ENCODE measurements at places on chromosomes 7 and 10.

- no peak for DNase-seq
Observed at GRCh38 chr7:46839651-46840050, 742.3 kb downstream of the TNS3 start.

GRCh38 chr10:35792291-35792690, 150.2 kb upstream of the FZD8 start:
- DNase-seq: no peak

- no peak for DNase-seq
Observed at GRCh38 chr7:124034754-124035100, 1.9 kb upstream of the TMEM229A start.

DNA sequence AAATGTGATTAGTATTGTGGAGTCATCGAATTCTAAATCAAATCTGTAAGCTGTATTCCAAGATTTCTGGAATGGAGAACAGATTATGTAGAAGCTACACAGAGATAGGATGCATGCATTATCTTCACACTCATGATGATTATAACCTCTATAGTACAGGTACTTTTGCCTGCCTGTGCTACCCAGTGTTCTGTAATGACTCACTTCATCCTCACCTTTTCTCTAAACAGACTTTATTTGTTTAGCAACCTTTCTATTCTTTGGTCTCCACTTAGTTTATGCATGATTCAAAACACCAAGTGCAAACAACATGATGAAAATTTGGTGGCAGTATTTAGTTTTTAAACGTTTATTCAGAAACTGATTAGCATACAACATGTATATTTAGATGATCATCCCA, 68.4 kb upstream of the PRPS1L1 start:
- no peak for DNase-seq

DNA sequence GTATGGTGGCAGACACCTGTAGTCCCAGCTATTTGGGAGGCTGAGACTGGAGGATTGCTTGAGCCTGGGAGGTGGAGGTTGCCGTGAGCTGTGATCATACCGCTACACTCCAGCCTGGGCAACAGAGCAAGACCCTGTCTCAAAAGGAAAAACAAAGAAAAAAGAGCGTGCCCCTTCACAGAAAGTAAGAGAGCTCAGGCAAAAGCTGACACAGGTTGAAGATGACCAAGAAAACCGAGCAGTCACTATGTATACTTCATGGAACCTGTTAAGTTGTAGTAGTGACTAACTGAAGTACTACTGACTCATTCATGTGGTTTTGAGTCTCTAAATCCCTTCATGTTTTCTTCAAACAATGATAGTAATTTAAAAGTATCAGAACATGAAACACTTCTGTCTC, 1.2 kb upstream of the PRRT4 start:
- no peak for DNase-seq

GRCh38 chr7:44194069-44194468, 4.8 kb upstream of the GCK start:
- DNase-seq: no peak

GRCh38 chr7:54968018-54968417, 50.8 kb upstream of the EGFR start:
- DNase-seq: peak; percentile 10

- peak; percentile 88 for DNase-seq
Observed at GRCh38 chr7:8217200-8218068, 44.5 kb downstream of the ICA1 start.

DNA sequence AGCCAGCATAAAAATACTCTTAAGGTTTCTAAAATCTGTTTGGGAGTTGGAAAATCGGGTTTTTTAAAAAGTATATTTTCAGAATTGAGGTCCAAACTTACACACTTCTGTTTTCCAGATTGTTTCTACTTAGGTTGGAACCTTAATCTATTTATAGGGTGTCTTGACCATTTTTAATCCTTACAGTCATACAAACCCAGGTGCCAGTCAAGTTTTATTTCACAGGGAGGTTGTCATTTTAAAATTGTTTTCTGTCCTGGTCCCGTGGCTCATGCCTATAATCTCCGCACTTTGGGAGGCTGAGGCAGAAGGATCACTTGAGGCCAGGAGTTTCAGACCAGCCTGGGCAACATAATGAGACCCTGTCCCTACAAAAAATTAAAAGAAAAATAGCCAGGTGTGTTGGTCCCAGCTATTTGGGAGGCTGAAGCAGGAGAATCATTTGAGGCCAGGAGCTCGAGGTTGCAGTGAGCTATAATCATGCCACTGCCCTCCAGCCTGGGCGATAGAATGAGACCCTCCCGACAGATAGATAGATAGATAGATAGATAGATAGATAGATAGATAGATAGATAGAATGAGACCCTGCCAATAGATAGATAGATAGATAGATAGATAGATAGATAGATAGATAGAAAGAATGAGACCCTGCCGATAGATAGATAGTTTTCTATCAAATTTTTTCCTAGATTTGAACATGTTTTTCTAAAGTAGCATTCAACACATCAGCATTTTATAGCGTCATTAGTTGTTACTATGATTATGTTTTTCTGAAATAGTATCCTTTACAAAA, 47.3 kb upstream of the NCF1 start:
- no peak for DNase-seq

DNA sequence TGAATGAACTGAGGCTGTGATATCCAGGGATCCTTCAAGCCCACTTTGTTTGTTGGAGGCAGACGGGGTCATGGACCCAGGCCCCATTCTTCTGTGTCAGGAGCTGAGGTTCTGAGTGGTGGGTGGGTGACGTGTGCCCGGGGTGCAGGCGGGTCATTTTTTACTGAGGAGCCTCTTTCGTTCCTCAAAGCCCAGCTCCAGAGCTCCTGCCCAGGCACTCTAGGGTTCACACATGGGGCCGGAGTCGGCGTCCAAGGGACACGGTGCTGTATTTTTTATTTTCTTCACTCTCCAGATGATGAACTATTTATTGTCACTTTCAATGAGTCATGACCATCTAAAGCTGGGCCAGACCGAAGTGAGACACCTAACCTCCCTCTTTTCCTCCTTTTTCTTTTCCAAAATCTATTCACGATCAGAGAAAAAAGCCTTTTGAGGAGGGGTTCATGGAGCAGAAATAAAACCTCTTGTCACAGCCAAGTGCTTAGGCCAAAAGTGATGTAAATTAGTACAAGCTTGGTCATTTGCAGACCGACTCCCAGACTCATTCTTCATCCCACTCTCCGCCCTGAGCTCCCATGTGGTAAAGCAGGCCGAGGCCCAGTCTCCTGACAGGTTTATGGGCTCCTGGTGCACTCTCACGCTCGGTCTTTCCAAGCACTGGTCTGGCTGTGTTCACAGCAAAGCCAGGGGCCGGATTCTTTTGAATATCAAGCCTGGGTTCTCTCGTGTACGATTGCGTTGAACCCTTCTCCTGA, 41.4 kb upstream of the PITRM1 start:
- no peak for DNase-seq

DNA sequence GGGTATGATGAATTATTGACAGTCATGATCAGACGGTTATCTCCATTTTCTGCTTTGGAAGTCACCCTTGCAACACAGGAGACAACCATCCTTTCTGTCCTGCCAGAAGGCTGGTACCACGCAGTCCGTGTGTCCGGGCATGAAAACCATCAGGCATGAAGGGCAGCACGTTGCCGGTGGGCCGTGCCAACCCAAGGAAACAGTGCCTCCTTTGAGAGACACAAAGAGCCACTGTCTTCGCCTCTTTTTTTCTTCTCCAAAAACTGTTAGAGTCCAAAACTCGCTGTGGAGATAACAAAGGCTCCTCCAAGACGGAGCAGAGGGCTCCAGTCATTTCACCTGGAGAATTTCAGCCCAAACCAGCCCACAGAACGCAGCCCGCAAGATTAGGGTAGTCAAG, 60.4 kb upstream of the ARHGAP21 start:
- DNase-seq: no peak

- no peak for DNase-seq
Observed at GRCh38 chr7:89332026-89332425, 536.5 kb upstream of the TEX47 start.

DNA sequence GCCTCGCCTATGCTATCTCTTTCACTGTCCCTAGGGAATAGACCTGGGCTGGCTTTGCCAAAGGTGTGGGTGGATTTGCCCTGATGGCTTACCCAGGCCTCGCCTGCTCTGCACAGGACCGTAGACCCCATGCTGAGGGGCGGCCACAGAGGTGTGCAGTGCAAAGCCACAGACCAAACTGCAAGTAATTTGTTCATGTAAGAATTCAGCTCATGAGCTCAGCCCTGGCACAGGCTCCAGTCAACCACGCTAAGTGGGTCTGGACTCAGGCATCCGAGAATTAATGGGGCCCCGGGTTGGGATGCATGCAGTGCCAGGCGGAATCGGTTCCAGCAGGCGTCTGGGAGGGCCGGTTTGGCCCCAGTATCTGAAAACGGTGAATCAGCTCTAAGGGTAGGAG, 445.2 kb downstream of the DNAJB6 start:
- no peak for DNase-seq

GRCh38 chr10:92839191-92840085, 8.9 kb upstream of the EXOC6 start:
- DNase-seq: peak; percentile 90

- no peak for DNase-seq
Observed at GRCh38 chr7:106071999-106072714, 40.0 kb downstream of the SYPL1 start.

DNA sequence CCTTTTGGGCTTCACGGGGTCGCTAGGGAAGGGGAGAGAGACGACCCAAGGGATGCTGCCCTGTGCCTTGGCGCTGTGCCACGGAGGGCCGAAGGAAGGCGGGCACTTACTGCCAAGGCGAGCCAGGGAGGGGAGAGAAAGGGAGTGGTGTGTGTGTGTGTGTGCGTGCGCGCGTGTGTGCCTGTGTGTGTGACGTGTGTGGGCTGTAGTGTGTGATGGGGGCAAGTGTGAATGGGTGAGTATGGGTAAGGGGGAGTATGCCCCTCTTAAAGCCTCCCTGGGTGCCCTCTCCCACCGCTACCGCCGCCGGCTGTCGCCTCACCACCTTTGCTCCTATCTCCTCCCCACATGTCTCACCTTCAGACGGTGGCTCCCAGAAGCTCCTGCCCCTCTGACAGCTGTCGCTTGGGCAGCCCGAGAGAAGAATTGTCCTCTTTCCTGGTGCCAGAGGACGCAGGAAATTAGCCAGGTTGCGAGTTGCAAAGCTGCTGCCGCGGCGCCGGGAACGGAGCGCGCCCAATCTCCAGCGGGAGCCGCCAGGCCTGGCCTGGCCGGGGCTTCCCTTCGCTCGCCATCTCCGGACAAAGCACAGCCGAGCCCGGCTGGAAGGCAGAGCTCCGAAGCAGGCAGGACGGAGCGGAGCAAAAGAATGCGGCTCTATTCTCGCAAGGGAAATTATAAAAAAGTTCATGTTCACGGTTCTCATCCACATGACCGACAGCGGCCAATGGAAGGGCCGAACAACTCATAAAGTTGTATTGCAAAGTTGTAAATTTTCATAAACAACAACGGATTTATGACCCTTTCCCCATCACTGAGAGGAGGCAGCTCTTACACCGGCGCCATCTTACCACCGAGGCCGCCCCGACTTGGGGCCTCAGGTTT, at the start of gene HOXA3:
HOXA3 (minus strand) TSS at position 653 of the 885 bp plus-strand sequence. CDS start 41,943 bp downstream, outside the sequence.
- DNase-seq: peak; percentile 6

GRCh38 chr10:132309879-132310591, 2.3 kb upstream of the STK32C start:
- DNase-seq: no peak

DNA sequence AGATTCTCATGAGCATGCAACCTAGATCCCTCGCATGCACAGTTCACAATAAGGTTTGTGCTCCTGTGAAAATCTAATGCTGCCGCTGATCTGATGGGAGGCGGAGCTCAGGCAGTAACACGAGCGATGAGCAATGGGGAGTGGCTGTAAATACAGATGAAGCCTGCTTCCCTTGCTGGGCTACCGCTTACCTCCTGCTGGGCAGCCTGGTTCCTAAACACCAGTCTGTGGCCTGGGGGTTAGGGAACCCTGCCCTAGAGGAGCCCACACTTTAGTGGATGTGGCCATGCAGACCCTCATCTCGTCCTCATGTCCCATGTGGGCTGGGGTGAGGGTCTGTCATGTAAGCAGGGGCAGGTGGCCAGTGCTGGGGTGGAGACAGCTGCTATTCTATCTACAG, 417.6 kb downstream of the GLRX3 start:
- DNase-seq: no peak

DNA sequence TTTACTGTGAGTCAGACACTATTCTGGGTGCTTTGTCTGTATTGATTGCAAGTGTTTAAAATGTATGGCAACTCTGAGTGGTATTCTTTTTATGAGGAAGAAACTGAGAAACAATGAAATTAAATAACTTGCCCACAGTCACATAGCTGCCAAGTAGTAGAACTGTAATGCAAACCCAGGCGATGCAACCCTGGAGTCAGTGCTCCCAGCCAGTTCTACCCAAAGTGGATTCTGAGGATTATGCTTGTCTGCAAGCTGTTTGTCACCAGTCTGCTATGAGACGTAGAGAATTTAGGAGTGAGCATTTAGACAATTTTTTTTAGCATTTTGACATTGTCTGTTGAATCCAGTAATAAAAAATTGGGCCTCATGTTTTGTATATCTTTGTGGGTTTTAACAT, 306.0 kb upstream of the LRGUK start:
- DNase-seq: no peak

DNA sequence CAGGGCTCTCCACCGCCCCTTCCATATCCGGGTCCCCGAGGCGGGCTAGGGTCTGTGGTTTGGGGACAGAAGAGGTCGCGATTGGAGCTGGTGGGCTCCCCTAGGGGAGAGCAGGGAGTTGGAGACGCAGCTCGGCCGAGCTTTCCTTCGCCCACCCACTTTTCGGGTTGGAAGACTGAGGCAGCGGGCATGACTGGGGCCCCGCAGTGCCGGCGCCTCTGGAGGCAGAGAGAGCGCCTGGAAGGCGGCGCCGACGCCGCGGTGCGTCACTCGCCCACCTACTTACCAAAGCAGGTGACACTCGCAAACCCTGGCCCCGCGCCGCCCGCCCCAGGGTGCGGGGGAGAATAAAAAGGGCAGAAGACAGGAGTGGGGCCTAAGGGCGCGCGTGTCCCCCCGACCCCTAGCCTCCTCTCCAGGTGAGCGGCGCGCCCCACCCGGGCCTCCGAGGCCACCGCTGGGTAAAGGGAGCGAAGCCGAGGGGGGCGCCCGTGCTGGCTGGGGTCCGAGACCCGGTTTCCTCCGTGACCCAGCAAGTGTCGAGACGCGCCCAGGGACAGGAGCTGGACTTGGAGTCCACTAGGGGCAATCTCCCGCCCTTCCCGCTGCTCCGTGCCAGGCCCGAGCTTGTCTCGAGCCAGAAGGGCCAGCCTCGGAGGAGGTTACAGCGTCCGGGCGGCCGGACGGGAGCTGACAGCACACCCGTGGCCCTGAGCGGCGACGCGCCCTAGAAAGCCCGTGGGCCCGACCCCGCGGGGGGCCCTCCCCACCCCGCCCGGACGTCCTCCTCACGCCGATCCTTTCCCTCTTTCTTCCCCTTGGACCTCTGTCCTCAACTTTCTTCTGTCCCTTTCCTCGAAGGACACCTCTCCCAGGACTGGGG, 34.4 kb upstream of the GRID1 start:
- DNase-seq: peak; percentile 47

DNA sequence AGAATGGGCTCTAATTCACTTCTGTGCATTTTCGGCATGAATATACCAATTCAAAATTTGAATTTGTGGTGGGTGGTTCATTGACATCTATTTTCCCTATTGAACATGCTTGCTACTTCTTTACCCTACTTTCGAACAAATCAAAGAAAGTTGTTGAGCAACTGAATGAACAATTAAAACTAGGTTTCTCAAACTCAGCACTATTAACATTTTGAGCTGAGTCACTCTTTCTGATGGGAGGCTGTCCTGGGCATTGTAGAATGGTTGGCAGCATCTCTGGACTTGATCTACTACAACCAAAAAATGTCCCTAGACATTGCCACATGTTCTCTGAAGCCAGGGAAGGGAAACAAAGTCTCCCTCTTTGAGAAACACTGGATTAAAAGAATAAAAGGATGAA, 116.7 kb downstream of the COL28A1 start:
- DNase-seq: no peak

- DNase-seq: peak; percentile 81
Observed at GRCh38 chr7:28409716-28410627, 2.3 kb upstream of the CREB5 start.
